T-cell (primary cell): ENCODE measurements at places on chromosomes 6 and 20. TPM values are rescaled to one million over a fixed set of nuclear protein-coding genes. Genes with fewer than 3 reads are reported as not detected.
A peak's percentile ranks its signal among the peaks of the same experiment; 100 is the strongest.

The DNAH8 gene
- total RNA-seq = 0.12 TPM

- no peaks in the 10 kb centered on the region for H3K4me1 ChIP-seq
- H3K36me3 ChIP-seq = no peaks in the 10 kb centered on the region
- DNase-seq = no peak
These were observed 903.7 kb downstream of the TFAP2A start for GRCh38 chr6:9511157-9511556.

The HSPA12B gene
- total RNA-seq = 0.10 TPM

DNA sequence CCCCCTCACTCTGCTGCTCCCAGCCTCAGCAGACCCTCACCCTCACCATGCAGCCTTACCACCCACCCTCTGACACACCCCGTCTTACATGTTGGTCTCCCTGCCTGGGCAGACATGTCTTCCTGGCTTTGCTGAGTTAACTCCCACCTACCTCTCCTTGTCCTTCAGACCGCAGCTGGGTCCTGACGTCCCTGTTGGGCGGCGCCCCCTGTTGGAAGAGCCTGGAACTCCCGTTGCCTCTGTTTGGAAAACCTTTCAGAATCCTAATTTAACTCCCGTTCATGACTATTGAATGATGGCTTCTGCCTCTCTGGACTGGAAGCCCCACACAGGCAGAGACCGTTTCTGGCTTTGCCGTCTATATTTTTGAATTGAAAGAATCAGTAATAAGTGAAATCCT, 245.1 kb downstream of the MYLK4 start:
- no peak for DNase-seq
- no peak overlapping the region for H3K27ac ChIP-seq
- H3K4me1 ChIP-seq = no peaks in the 10 kb centered on the region
- no peak overlapping the region for H3K4me3 ChIP-seq
- H3K36me3 ChIP-seq = no peaks in the 10 kb centered on the region

The PSORS1C2 gene
- total RNA-seq = not detected

The TCF15 gene
- not detected for total RNA-seq

The DDO gene
- total RNA-seq = not detected

- peaks cover 7% of the 10 kb centered on the region for H3K27me3 ChIP-seq
- H3K4me3 ChIP-seq = no peak overlapping the region
- no peaks in the 10 kb centered on the region for H3K4me1 ChIP-seq
- no peak overlapping the region for H3K27ac ChIP-seq
- DNase-seq = no peak
- H3K36me3 ChIP-seq = no peaks in the 10 kb centered on the region
These were observed 141.5 kb downstream of the ANKRD60 start for GRCh38 chr20:58086763-58087561.

- H3K27ac ChIP-seq = no peak overlapping the region
- H3K27me3 ChIP-seq = no peaks in the 10 kb centered on the region
- H3K4me1 ChIP-seq = no peaks in the 10 kb centered on the region
- no peak overlapping the region for H3K4me3 ChIP-seq
- DNase-seq = no peak
These were observed 518.6 kb downstream of the BMP2 start for GRCh38 chr20:7285918-7286556.

The NOL7 gene
- total RNA-seq = 59.5 TPM

The DACT2 gene
- not detected for total RNA-seq

The ASF1A gene
- total RNA-seq = 49.6 TPM

- H3K36me3 ChIP-seq = no peaks in the 10 kb centered on the region
- no peak overlapping the region for H3K4me3 ChIP-seq
- no peaks in the 10 kb centered on the region for H3K27me3 ChIP-seq
- no peak for DNase-seq
- no peak overlapping the region for H3K27ac ChIP-seq
These were observed 41.4 kb downstream of the MAP7 start for GRCh38 chr6:136508725-136509392.

The CRISP2 gene
- total RNA-seq = not detected

The XKR7 gene
- not detected for total RNA-seq

- DNase-seq = no peak
- no peaks in the 10 kb centered on the region for H3K27me3 ChIP-seq
- H3K4me1 ChIP-seq = peaks cover 36% of the 10 kb centered on the region
- no peaks in the 10 kb centered on the region for H3K36me3 ChIP-seq
- H3K27ac ChIP-seq = no peak overlapping the region
These were observed 162.5 kb downstream of the CD83 start for GRCh38 chr6:14280006-14280510.

- H3K27me3 ChIP-seq = no peaks in the 10 kb centered on the region
- H3K4me1 ChIP-seq = no peaks in the 10 kb centered on the region
- no peak overlapping the region for H3K27ac ChIP-seq
- no peak overlapping the region for H3K4me3 ChIP-seq
- DNase-seq = no peak
These were observed 74.1 kb downstream of the DNAH8 start for GRCh38 chr6:38789256-38789655.

The ACTR5 gene
- 20.1 TPM for total RNA-seq

DNA sequence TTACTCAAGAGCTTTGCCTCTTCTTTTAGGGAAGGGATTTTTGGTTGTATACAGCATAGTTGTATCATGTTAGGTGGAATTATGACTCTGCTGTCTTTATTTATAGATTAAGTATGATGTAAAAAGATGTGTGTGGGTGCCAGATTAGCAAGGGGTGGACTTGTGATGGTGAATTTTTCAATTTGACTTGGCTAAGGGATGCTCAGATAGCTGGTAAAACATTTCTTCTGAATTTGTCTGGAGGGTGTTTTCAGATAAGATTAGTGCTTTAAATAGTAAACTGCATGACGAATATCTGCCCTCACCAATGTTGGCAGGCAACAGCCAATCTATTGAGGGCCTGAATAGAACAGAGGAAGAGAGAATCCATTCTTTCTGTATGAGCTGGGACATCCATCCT, 173.3 kb upstream of the TNFAIP3 start:
- no peak overlapping the region for H3K4me3 ChIP-seq
- H3K27me3 ChIP-seq = peaks cover 8% of the 10 kb centered on the region
- no peak for DNase-seq
- peaks cover 6% of the 10 kb centered on the region for H3K4me1 ChIP-seq
- H3K27ac ChIP-seq = no peak overlapping the region
- H3K36me3 ChIP-seq = no peaks in the 10 kb centered on the region

GRCh38 chr6:34249469-34250261, 859 bp upstream of the SMIM29 start:
- H3K27ac ChIP-seq = peak overlapping the region; percentile 90
- no peak for DNase-seq
- peaks cover 38% of the 10 kb centered on the region for H3K4me1 ChIP-seq

DNA sequence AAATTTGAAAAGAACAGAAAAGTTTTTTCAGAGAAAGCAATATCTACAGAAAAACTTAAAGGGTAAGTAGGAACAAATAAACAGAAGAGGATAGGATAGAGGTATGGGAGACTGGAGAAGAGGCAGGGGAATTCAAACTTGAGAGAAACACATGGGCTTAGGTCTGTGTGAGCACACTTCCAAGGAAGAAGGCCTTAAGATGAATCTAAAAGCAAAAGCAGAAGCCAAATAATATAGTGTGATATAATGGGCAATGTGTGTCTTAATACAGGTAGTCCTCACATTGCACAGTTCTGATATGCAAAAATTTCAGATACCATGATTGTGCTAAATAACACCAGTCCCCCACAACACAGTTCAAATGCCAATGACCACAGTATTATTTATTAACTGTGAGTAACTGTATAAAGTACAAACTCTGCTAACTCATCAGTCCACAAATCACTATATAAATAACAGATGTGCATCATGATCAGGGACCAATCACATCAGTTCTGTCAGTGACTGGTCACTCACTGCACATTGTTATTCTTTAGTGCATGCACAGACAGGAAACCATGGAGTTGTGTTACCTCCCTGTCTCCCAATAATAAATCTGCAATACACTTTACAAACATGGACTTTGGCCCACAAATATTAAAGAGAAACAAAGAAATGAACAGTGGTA, 18.6 kb downstream of the SNX14 start:
- H3K36me3 ChIP-seq = no peaks in the 10 kb centered on the region
- no peak overlapping the region for H3K27ac ChIP-seq
- H3K4me1 ChIP-seq = peaks cover under 1% of the 10 kb centered on the region
- H3K4me3 ChIP-seq = no peak overlapping the region
- DNase-seq = no peak

DNA sequence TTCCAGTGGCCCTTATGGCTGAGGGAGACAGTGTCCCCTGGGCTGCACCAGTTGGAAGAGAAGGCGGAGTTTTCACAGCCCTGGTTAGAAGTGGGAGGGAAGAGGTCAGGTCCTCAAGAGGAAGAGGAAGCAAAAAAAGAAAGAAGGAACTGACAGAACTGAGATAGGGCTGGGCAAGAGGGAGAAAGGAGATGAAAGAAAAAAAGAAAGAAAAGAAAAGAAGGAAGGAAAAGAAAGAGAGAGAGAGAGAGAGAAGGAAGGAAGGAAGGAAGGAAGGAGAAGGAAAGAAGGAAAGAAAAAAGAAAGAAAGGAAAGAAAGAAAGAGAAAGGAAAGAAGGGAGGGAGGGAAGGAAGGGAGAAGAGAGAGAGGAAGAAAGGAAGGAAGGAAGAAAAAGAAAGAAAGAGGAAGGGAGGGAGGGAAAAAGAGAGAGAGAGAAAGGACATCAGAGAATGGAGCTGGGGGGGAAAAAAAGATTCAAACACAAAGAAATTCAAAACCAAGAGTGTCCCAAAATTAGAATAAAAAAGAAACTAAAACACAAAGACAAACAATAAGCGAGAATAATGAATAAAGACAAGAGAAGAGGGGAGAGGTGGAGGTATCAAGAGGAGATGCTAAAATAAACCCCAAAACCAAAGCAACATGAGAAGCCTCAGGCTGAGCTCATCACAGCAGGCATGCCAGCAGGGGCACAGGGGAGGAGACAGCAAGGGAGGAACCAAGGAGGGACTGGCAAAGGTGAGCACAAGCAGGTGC, 5.3 kb upstream of the FUCA2 start:
- H3K36me3 ChIP-seq = no peaks in the 10 kb centered on the region
- H3K27ac ChIP-seq = no peak overlapping the region
- no peak for DNase-seq
- H3K4me1 ChIP-seq = no peaks in the 10 kb centered on the region

GRCh38 chr6:105733556-105734162, 330.8 kb upstream of the PREP start:
- H3K36me3 ChIP-seq = no peaks in the 10 kb centered on the region
- no peak overlapping the region for H3K27ac ChIP-seq
- no peaks in the 10 kb centered on the region for H3K4me1 ChIP-seq
- no peak overlapping the region for H3K4me3 ChIP-seq
- no peaks in the 10 kb centered on the region for H3K27me3 ChIP-seq

GRCh38 chr6:141202626-141203025, 930.1 kb upstream of the GJE1 start:
- DNase-seq = no peak
- H3K4me1 ChIP-seq = no peaks in the 10 kb centered on the region
- no peak overlapping the region for H3K27ac ChIP-seq
- H3K27me3 ChIP-seq = no peaks in the 10 kb centered on the region
- no peak overlapping the region for H3K4me3 ChIP-seq

- peaks cover 58% of the 10 kb centered on the region for H3K36me3 ChIP-seq
- H3K4me1 ChIP-seq = peaks cover 4% of the 10 kb centered on the region
- H3K27me3 ChIP-seq = no peaks in the 10 kb centered on the region
- H3K27ac ChIP-seq = no peak overlapping the region
- DNase-seq = no peak
These were observed 39.7 kb downstream of the KCNS1 start for GRCh38 chr20:45061244-45061643.
